ENCODE measurements at places on chromosomes 12 and 14.

- no peak for DNase-seq
These were observed 468.7 kb upstream of the FLRT2 start for GRCh38 chr14:85061256-85061655.

GRCh38 chr12:40689576-40689975 lies 2.7 kb upstream of the CNTN1 start:
- no peak for DNase-seq

- no peak for DNase-seq
These were observed 410.3 kb upstream of the LMO3 start for GRCh38 chr12:17016116-17016864.

GRCh38 chr14:100111931-100112704 lies 46.9 kb downstream of the EVL start:
- DNase-seq, result no peak

DNA sequence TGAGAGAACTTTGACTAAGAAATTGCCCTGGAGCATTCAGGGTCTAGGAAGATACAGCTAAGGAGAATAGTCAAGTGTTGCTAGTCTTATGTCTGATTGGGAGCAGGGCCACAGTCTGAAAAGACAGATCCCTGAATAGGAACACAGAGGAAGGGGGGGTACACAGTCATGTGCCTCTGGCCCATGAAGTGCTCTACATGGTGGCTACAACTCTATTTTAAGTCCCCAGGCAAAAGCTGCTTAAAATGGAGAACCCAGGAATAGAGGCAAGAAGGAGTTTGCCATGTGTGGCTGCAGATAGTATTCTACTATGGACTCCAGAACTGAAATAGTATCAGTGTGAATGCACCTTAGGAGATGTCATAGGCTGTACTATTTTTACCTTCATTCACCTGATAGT lies 118.0 kb upstream of the NPAS3 start:
- DNase-seq, result no peak

- DNase-seq, result no peak
These were observed 27.6 kb upstream of the GALNT9 start for GRCh38 chr12:132356691-132357622.

DNA sequence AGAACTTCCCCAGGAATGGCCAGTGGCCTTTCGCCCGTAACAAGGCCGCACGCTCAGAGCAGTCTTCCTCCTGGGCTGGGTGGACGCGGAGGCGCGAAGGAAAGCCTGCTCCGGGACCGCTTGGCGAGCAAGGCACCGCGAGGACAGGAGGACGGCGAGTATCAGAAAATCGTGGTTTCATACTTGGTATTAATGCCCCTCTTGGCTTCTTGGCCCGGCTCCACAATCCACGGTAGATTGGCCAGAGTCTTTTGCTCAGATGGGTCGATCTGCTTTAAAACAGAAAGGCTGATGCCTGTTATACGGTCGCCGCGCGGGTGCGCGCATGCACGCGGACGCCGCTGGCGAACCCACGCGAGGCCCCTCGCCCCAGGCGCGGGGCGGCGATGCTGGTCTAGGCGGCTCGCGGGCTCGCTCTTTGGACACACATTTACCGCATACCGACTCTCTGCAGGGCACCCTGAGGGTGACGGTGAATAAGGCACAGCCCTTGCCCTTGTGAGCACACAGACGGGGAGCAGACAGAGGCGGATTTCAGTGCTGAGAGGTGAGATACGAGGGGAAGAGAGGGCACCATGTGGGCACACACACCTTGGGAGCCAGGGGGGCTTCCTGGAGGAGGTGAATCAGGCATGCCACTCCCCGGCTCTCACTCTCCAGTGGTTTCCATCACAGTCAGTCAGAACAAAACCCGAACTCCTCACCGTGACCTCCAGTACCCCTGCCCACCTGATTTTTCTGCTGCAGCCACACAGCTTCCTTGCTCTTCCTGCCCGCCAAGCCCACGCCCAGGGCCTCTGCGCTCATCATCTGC lies 100.7 kb downstream of the APAF1 start:
- DNase-seq, result peak; percentile 22

DNA sequence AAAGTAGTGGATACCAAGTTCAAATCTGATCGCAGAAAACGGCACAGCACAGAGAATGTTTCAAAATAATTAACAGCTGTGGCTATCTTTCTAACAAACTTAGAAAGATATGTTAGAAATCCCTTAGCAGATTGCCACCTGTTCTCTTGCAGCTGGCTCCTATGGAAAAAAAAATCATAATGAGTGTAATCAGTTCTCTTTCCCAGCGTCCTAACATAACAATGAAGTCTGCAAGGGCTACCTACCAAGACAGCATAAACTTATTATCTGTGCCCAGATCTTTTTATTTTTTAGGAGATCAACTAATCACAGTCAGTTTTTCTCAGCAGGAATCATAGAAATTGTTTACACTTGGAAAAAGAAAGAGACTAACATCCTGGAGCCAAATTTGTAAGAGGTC lies 358.6 kb upstream of the FOXG1 start:
- no peak for DNase-seq

GRCh38 chr12:1916371-1917171 lies 1.9 kb downstream of the CACNA2D4 start:
- no peak for DNase-seq

- no peak for DNase-seq
These were observed 186.6 kb upstream of the RMST start for GRCh38 chr12:97275728-97276590.

- no peak for DNase-seq
These were observed 2.8 kb upstream of the SAV1 start for GRCh38 chr14:50670866-50671256.

DNA sequence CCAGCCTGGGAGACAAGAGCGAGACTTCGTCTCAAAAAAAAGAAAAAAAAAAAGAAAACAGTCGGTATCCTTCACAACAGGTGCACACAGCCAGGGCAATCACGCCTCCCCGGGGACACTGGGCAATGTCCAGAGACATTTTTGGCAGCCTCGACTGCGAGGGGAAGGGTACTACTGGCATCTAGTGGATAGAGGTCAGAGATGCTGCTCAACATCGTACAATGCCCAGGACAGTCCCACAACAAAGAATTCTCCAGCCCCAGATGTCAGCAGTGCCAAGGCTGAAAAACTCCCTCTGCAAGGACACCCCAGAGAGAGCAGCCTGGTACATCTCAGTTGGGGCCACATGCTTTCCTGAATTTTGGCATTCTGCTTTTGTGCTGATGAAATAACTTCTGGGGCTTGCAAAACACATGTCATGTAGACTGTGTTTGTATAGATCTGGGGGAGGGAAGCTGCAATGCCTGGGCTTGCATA lies 21.5 kb downstream of the ALDH2 start:
- no peak for DNase-seq

DNA sequence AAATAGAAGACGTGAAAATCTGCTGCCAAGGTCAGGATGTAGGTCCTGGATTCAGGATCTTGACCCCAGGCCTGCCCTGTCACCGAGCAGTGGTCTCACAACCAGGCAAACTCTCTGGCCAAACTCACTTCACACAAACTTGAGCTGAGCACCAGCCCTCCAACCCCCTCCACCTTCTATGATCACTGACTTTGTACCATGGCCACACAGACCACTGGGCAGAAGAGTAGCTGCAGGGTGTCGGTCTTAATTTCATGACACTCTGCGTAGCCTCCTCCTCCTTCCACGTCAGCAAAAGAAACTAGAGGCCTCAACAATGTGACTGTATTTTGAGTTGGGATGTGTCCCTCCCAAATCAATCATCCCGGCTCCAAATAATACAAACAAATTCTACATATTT lies 7.2 kb upstream of the TBX3 start:
- DNase-seq, result no peak

GRCh38 chr14:74302152-74302628 lies 544 bp downstream of the ABCD4 start:
- peak; percentile 42 for DNase-seq

- DNase-seq, result peak; percentile 72
These were observed 28.6 kb downstream of the PIGH start for GRCh38 chr14:67571275-67571990.

GRCh38 chr12:127485528-127485927 lies 781.4 kb upstream of the TMEM132C start:
- DNase-seq, result no peak

GRCh38 chr14:43692706-43693105 lies 814.4 kb downstream of the FSCB start:
- no peak for DNase-seq

- DNase-seq, result no peak
These were observed 11.0 kb upstream of the IRF2BPL start for GRCh38 chr14:77039285-77040058.

- no peak for DNase-seq
These were observed 191.9 kb downstream of the SOX5 start for GRCh38 chr12:23757541-23757962.

DNA sequence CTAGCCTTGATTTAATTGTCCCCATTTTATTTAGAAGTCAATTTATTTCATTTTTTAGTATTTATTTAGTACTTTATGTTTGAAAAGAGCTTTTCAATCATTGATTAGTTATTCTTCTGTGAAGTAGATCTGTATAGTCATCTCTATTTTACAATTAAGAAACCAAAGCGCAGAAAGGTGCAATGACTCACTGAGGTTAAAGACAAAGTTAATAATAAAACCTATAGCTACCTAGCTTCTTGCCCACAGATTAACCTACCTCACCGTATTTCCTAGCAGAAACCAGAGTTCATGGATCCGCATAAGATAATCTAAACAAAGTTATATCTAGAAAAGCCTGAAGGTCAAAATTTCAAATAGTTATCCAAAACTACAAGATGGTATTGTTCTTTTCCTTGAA lies 176.4 kb downstream of the GRIN2B start:
- DNase-seq, result no peak

DNA sequence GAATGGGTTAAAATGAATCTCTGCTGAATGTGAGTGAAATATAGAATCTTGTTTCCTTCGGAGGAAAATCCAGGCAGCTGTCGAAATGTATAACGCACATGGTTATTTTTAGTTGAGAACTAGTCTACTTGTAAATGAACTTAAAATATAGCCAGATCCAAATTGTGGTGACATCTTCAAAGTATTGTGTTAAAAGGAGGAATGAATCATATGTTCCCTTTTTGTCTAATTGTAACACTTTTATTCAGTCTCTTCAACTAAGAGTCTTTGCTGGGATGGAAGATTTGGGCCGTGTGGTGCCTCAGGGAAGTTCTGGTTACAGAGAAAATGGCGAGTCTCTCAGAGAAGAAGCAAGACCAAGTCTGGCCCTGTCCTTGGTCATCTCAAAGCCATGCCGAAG lies 82.5 kb downstream of the SLC4A8 start:
- DNase-seq, result no peak

- peak; percentile 29 for DNase-seq
These were observed 84.3 kb downstream of the ETNK1 start for GRCh38 chr12:22709292-22709691.

- no peak for DNase-seq
These were observed 25.1 kb downstream of the SLC4A8 start for GRCh38 chr12:51449580-51450246.

DNA sequence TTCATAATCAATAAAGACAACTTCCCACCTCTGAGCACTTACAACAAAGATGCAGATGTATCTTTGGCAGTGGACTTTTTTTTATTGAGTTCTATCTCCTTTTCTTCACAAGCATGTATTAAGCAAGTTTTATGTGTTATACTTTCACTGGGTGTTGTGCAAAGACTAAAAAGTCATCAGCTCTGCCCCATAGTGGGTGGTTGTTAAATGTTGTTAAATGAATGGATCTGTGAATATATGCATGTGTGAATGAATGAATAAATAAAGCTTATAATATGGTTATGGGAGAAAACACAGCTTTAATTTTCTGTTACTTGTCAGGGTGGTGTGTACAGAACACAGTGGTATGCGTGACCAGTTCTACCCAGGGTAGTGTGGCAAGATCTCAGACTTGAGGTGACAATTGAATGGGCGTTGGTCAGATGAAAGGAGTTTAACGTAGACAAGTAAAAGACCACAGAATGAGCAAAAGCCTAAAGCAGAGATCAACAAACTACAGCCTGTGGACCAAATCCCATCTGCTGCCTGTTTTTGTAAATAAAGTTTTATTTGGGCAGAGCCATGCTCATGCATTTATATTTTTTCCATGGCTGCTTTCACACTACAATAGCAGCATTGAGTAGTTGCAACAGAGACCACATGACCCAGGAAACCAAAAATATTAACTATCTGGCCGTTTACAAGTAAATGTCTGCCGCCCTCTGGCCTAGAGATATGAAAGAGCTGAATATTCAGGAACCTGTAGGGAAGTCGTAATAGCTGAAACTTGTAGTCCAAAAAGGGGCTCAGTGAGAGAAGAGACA lies 207.4 kb upstream of the EEA1 start:
- DNase-seq, result no peak

DNA sequence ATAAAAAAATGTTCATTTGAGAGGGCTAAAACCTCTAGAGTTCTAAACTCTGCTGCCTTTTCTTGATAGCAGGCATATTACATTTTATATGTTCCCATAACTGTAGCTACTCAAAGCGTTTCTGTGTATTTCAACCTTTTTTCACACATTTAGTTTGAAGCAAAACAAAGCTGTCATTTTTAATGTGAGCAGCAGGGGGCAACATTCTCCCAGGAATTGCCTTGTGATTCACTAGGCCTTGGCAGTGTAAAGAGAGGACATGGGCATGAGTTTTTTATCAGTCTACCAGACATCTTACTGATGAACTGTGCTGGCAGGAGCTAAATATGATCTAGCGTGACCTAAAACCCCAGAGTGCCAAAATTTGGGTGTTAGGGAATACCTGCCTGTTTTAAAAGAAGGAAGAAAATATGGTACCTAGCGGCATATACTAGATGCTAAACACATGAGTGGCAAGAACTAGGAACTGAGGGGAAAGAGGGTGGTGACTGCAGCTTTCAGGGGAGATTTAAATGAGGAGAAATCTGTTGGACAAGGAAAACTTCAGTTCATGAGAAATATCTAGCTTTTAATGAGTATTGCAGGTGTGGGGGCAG lies 65.3 kb downstream of the IFT43 start:
- peak; percentile 32 for DNase-seq

DNA sequence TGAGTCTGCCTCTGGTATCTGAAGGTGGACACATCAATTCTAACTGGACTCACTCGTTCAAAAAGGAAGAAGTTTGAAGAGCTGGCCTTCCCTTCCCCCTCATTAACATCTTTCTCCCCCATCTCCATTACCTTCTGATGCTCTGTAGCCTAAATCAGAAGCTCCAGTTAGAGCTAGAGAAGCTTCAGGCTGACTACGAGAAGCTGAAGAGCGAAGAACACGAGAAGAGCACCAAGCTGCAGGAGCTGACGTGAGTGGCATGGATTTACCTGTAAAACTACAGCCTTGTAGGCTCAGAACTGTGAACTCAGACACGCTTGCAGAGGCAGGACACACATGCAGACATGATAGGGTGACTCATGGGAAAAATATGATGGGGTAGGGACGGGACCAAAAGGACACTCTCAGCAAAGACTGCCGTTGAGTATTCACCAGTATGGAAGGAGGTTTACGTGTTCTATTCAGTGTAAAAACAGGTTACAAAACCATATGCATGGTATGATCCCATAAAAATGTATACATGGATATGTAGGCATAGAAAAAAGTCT lies 14.3 kb upstream of the PIP4K2C start:
- no peak for DNase-seq

- DNase-seq, result no peak
These were observed 398.4 kb upstream of the NOVA1 start for GRCh38 chr14:26996246-26996645.

DNA sequence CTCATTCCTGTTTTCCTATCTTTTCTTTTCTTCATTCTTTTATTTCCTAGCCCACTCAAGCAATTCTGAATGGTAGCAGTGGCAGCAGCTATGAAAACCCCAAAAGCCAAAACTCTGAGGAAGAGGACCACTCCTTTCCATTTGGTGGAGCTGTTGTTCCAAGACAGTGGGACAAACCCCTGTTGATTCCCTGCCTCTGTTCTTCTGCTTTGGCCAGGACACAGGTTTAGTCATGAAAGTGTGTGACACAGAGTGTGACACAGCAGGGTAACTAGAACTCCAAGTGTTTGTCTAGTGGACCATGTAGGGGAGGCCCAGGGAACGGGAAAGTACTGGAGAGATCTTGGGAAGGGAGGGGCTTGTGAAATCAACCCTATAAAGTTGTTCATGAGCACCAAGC lies 71.1 kb downstream of the PTCSC3 start:
- no peak for DNase-seq

All from GM12891 (cell line).